ENCODE measurements at places on chromosomes 2 and 18.

- no peak for DNase-seq
Measured at GRCh38 chr2:41954304-41955291, 93.2 kb upstream of the PKDCC start.

DNA sequence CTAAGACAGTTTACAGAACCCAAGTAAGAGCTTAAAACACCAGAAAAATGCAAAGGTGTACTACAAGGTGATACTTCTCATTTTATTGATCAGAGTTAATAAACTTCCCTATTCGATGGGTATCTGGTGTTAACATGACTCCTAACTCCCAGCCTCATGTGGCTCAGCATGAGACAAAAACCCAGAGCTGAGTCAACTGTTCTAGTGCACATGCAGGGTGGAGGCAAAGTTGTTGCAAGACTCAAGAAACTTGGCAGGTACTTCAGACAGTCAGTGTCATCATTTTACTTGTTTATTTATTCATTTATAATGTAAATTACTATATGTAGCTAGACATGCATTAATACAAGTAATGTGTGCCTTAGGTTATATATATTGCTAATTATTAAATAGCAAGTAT lies 216.6 kb upstream of the DSEL start:
- DNase-seq: no peak

GRCh38 chr2:215929602-215930335 lies 83.6 kb downstream of the MREG start:
- no peak for DNase-seq

DNA sequence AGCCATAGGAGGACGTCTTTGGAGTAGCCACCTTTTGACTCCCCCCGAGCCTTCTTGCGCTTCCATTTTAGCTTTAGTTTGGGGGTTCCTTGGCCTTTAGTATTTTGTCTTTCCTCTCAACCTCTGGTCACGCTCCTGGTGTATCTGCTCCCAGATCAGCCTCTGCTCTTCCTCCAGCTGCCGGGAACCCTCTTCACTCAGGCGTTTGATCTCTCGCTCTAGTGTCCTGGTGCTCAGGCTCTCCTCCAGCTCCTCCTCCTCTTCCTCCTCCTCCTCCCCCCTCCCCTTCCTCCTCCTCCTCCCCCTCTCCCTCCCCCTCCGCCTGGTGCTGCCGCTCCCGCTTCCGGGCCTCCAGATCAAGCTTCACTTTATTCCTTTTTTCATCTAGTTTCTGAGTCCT lies 1082.3 kb upstream of the TMEFF2 start:
- DNase-seq: no peak

GRCh38 chr2:16102976-16103380 lies 162.6 kb downstream of the MYCN start:
- peak; percentile 55 for DNase-seq

GRCh38 chr2:73253901-73254300 lies 19.8 kb downstream of the CCT7 start:
- no peak for DNase-seq

GRCh38 chr18:35717182-35717581 lies 135.6 kb downstream of the GALNT1 start:
- no peak for DNase-seq

All from H9 (cell line).